GM20000 (cell line): ENCODE measurements at places on chromosomes 1 and 21.

DNA sequence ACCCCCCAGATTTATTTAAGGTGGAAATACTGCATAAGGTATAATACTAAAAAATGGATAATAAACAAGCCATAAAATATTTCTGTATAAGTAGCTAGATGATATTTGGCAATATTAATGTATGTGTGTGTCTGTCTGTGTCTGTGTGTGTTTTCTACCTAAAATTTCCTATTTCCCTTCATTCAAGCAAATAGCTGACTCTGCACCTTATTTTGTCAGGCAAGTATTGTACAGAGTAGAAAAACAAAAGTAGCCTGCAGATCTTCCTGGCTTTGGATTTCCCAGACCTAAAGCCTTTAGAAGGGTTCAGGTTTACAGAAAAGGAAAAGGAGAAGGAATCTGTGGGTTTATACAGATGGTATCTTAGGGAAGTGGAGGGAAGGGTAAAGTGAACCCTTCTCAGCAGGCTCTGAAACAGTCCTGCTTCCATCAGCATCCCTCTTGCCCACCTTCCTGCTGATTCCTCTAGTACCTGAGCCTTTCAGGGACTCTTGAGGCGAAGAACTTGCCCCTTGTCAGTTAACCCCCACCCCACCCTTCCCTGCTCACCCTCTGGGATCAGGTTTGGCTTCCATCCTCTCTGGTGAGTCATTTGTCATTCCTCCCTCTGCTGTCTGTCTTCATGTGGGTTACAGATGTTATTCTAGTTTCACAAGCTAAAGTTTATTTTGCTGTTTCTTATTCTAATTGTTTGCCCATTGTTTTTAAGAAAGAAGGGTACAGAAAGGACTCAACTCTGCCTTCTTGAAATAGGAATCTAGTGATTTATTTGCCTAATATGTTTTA lies 21.7 kb upstream of the RGS16 start:
- DNase-seq, result no peak

DNA sequence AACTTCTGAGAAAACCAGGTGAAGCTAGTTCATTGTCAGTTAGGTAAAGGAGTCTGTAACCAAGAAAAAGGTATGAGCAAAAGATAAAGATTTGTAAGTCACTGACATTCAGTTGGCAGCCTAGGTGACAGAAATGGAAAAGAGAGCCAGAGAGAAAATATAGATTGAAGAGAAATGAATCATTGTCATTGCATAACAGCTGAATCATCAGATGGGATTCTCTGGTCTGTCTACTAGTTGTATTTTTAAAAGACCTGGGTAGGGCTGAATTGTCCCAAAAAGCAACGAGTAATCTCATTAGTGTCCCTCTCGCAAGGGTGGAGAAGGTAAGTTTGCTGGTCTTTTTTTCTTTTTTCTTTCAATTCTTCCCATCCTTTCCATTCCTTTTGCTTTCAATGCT lies 36.6 kb downstream of the PTGS2 start:
- DNase-seq, result no peak

DNA sequence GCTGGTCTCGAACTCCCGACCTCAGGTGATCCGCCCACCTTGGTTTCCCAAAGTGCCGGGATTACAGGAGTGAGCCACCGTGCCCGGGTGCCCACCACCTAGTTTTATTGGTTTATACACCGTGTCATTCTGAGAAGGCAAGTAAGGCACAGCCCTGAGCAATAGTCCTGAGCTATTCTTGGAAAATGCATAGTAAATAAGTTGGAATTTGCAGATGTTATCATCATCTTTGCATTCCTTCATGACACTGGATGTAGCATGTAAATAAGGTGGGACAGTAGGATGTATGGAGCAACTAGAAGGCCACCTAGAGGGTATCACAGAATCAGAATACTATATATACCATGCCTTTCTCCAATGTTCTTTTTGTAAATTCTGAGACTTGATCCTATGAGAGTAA lies 11.0 kb downstream of the TOR1AIP2 start:
- no peak for DNase-seq

- no peak for DNase-seq
These were observed 16.4 kb upstream of the MAPKAPK2 start for GRCh38 chr1:206668351-206668750.

- no peak for DNase-seq
These were observed 23.2 kb downstream of the GALNT2 start for GRCh38 chr1:230090194-230090711.

GRCh38 chr1:228228601-228229074 lies 20.8 kb downstream of the OBSCN start:
- DNase-seq, result no peak

GRCh38 chr1:19735440-19736127 lies 64.1 kb downstream of the TMCO4 start:
- DNase-seq, result no peak

GRCh38 chr1:1122981-1123480 lies 7.1 kb upstream of the C1orf159 start:
- no peak for DNase-seq

- no peak for DNase-seq
These were observed 935 bp downstream of the KCNK2 start for GRCh38 chr1:215083383-215083961.

DNA sequence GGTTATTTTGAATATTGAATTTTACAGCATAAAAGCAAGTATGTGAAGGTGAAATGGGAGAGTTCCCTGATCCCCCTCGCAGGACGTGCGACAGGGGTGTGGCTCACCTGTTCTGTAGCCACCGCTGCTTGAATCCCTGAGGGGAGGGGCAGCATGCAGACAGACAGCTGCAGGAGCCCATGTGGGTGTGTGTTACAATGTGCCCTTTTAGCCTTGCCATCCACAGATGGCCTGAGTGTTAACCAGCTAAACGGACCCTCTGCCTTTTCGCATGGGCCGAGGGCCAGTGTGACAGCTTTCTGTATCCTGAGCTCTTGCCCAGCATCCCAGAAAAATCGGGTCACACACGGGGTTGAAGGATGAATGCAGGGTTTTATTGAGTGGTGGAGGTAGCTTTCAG lies 43.3 kb downstream of the JAM2 start:
- no peak for DNase-seq

DNA sequence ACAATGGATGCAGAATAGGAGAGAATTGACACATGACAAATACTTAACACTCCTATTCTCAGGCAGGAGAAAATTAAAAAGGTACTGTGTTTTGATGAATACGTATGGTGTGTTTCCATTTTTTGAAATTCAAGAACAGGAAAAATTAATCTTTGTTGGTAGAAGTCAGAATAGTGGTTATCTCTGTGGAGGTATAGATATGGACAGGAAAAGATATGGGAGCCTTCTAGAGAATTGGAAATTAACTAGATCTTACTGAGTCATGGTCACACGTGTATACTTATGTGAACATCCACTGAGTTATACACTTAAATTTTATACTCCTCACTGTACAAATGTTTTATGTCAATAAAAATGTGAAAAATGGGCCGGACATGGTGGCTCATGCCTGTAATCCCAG lies 9.9 kb upstream of the TUT4 start:
- DNase-seq, result no peak
